ENCODE measurements at places on chromosomes 12 and 14.

GRCh38 chr12:91968777-91969171 lies 176.9 kb downstream of the BTG1 start:
- DNase-seq = no peak

DNA sequence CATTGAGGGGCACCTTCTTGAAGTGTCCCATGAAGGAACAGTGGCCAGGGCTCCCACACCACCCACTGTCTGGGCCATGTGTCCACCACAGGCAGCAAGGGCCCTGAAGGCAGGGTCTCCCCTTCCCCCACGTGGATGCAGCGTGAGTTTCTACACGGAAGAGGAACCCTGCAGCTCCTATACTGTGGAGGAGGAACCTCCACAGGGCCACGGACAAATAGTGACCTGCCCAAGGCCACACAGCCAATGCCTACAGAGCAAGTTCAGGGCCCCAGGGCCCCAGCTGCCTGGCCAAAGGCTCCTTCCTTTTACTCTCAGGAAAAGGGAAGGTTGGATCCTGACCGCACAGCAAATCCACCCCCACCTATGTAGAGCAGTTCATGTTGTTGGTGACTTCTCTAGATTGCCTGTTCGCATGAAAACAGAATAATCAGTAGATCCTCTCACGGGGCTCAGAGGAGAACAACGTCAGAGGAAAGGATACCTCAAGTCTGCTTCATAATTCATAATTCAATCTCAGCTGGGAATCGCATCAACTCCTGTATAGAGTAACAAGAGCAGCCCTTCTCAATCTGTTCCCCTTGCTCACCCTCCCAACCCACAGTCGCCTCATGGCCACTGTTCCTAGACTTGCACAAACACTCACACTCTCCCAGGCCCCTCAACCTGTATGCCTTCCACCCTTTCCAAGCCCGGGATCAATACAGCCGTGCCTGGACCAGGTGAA lies 11.1 kb upstream of the KRT73 start:
- DNase-seq = no peak

- DNase-seq = no peak
Measured at GRCh38 chr12:98416845-98417244, 98.5 kb upstream of the TMPO start.

GRCh38 chr12:44847403-44847802 lies 28.7 kb downstream of the NELL2 start:
- DNase-seq = no peak

DNA sequence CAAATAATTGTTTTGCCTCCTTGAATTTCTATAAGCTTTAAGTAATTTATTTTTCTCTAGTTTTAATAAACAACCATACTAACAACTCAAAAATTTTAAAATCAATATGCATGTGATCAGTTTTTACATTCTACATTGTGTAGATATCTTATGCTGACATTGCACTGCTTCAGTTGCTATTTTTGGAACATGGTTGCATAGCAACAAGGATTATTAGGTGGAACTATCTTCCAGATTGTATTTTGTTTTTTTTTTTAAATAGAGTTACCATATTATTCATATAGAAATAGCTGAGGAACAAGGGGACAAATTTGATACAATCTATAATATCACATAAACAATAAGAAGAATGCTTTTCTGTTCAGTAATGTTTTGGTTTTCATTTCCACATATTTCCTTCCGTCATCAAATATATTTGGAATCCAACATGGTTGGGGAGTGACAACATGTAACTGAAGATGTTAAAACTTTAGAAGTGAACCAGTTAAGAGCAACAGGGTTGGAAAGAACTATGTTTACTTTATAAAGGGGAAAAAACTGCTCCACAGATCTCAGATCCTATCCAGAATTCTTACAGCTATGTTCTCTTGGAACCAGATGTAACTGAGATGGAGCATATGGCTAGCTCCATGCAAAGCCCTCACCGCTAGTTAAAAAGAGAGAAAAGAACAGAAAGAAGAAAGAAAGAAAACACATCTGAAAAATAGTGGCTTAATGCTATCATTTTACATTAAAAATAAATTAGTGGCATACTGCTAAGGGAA lies 235.5 kb downstream of the NELL2 start:
- no peak for DNase-seq

DNA sequence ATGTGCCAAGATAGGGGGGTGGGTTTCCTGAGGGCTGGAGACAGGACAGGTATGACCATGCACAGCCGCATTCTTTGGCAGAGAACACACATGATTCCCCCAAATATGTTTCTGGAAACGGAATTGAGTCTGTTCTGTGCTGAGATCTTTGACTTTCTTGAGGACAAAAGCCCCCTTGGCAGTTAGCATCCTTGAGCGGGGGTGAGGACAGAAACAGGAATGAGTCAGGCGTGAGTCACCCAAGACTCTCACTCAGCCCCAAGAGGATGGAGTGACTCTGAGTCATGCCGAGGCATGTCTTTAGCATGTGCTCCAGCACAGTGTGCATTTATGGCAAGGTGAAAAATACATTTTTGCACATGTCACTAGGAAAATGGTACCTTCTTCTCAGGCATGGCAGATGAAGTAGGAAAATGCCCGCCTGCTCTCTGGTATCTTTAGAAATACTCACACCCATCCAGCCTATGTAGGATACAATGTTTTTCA lies 52.1 kb downstream of the DAD1 start:
- peak; percentile 97 for DNase-seq

GRCh38 chr14:85087201-85087600 lies 442.7 kb upstream of the FLRT2 start:
- DNase-seq = no peak

DNA sequence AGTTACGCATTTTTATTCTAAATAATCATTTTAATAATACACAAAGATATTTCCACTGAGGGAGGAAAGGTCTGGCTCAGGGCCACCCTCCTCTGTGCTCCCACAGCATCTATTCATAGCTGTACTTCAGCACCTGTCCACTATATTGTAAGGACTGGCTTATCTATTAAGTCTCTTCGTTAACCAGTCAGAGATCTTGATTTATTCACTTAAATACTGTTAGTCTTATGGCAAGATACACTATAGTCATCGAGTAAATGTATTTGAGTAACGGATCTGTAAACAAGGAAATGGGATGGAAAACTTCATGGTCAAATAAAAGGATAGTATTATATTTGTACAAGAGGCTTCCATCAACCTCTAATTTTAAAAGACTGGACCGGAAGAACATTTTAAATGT lies 54.6 kb downstream of the SPTLC2 start:
- DNase-seq = no peak

DNA sequence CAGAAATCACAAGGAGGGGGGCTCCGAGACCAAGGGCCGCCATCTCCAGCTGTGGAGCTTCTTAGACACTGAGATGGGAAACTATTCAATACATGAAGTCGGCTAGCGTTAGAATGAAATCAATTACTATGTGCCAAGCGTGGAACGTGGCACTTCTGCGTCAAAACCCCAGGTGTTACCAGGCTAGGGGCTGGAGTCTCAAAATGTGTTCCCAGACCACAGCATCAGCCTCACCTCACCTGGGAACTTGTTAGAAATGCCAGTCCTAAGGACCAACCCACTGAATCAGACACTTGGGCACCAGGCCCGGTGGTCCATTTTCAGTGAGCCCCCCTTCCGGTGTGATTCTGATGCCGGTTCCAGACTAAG lies 5.0 kb upstream of the SETD1B start:
- DNase-seq = no peak

GRCh38 chr12:131321988-131322387 lies 368.3 kb downstream of the ADGRD1 start:
- DNase-seq = no peak

DNA sequence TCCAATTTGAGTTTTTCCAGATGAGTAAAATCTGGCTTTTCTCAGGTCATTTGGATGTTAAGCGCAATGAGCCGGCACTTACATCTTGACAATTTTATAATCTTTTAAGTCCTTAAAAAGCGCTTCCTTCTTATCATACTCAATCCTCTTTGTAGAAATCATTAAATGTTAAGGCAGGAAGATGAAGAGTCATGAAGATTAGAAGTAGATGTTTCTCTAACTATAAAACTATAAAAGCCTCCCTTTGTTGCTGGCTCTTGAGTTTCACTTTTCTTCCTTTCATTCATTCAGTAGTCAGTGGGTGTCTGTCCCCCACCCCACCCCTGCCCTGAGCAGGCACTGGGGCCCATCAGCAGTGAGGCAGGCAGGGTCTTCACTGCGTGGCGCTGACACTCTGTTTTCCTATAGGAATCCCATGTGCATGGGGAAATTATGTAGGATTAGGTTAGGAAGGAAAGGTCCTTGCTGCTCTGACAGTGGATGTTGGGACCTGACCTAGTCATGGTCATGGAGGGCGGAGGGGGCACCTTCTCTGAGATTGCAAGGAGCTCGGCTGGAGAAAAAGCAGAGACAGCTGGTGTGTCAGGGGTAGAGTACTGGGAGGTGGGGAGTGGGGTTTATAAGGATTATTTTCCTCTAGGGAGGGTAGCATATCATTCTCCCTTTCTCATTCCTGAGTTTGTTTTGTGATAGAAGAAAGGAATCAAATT lies 65.8 kb downstream of the CCDC92 start:
- no peak for DNase-seq

All from glomerular endothelial cell (primary cell).